ENCODE measurements at places on chromosomes 5 and 9.

- DNase-seq: no peak
These were observed 19.6 kb downstream of the LPCAT1 start for GRCh38 chr5:1504069-1504595.

DNA sequence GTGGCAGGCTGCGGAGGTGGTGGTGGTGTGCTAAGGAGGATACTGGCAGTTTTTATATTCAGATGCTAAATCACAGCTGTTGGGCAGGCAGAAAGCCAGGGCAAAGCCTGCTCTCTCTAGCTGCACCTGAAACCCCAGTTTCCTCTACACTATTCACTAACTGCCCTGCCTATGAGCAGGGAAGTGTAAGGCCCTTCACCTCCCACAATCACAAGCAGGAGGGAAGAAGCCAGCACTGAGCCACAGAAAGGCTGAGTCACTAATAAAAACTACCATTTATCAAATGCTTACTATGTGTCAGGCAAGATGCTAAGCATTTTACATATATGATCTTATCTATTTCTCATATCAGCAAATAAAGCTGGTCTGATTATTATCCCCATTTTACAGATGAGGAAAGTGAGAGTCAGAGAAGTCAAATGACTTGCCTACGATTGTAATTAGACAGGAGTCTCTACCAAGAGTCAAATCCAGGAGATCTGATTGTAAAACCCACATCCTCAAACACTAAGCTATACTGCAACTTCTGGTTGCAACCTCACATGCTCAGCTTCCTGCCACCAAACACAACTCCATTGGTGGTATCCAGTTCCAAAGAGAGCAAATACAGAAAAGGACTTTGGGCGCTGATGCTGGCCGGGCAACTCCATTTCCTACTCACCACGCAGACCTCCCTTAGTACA lies 17.7 kb upstream of the IL6ST start:
- no peak for DNase-seq

GRCh38 chr5:32471784-32472183 lies 27.2 kb upstream of the ZFR start:
- DNase-seq: no peak

DNA sequence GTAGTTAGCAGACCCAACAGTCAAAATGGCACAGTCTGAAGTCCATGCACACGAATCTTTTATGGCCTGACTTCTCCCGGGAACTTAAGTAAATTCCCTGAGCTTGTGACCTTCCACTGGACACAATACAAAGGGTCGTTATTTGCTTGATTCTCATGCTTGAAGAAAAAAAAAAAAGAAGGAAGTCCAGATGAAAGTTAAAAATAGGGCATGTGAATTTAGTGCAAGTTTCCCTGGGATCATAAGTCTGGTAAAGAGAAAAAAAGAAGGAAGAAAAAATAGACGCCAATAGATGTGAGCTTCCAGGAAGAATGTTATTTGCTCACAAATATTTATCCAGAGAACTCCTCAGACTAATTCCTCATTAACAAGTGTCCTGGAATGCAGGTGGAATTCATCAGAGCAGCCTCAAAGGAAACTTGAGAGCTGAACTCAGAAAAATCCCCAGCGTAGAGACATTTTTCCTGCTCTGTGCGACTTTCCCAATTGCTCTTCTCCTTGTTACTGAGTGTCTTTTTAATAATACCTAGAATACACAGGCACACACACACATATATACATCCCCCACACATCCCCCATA lies 616.3 kb downstream of the EBF1 start:
- no peak for DNase-seq

- no peak for DNase-seq
These were observed 562.6 kb downstream of the ANXA1 start for GRCh38 chr9:73714294-73714693.

- no peak for DNase-seq
These were observed 68.7 kb upstream of the ZNF622 start for GRCh38 chr5:16534280-16534679.

GRCh38 chr5:107451028-107451427 lies 219.7 kb downstream of the EFNA5 start:
- DNase-seq: no peak

GRCh38 chr5:112388074-112388473 lies 31.0 kb downstream of the EPB41L4A start:
- DNase-seq: no peak

DNA sequence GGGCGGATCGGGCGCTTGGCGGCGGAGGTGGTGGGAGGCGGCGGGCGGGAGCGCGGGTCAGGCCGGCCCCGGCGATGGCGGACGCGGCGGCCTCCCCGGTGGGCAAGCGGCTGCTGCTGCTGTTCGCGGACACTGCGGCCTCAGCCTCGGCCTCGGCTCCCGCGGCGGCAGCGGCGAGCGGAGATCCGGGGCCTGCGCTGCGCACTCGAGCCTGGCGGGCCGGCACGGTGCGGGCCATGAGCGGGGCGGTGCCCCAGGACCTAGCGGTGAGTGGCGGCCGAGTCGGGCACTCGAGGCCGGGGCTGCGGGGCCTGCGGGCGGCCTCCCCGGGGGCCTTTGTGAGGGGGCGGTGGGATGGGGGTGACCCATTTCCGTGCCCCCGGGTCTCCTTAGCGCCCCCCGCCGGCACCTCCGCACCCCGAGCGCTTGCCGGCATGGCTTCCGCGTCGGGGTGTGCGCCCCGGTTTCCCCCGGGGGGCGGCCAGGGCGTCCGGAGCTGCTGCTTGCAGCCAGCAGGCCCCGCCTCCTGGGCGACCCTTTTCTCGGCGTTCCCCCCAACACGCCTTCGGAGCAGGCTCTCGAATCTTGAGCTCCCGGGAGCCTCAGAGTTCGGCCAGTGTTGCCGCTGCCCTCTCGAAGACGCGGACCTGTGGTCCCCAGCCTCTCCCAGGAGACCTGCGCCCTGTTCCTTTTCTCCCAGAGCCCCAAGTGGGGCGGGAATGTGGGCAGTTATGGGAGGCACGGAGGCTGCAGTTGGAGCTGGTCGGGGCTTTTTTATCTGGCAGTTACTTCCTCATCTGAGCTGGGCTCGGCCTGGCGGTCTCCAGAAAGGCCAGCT lies 456 bp downstream of the KDM3B start:
- peak; percentile 57 for DNase-seq

- DNase-seq: no peak
These were observed 24.3 kb downstream of the FBXO10 start for GRCh38 chr9:37551888-37552287.
